ENCODE measurements at places on chromosomes 16 and 17. TPM values are rescaled to one million over a fixed set of nuclear protein-coding genes. Genes with fewer than 3 reads are reported as not detected.

Gene FUS
- 459 TPM for total RNA-seq

Gene KRT40
- total RNA-seq: not detected

Gene FA2H
- 0.22 TPM for total RNA-seq

Gene ATP2C2
- not detected for total RNA-seq

Gene IGFALS
- total RNA-seq: not detected

Gene C17orf100
- total RNA-seq: 1.5 TPM
